Islet precursor cell (in vitro differentiated cells): ENCODE measurements at places on chromosomes 12 and 14.

DNA sequence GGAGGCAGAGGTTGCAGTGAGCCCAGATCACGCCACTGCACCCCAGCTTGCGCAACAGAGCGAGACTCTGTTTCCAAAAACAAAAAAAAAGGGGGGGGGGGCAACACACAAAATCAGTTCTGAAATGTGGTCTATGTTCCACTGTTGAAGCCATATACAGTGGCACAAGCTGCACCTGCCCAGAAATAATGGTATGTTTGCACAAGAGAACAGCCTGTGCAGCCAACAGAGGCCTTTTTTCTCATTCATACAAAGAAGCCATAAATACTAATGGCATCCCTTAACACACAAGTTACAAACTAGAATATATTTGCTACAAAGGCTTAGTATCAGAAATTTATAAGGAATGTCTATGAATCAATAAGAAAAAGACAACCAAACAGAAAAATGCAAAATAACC is 37.1 kb downstream of the ITPR2 start:
- DNase-seq, result no peak

- no peak for DNase-seq
These were observed 46.2 kb downstream of the WIF1 start for GRCh38 chr12:65074932-65075331.

DNA sequence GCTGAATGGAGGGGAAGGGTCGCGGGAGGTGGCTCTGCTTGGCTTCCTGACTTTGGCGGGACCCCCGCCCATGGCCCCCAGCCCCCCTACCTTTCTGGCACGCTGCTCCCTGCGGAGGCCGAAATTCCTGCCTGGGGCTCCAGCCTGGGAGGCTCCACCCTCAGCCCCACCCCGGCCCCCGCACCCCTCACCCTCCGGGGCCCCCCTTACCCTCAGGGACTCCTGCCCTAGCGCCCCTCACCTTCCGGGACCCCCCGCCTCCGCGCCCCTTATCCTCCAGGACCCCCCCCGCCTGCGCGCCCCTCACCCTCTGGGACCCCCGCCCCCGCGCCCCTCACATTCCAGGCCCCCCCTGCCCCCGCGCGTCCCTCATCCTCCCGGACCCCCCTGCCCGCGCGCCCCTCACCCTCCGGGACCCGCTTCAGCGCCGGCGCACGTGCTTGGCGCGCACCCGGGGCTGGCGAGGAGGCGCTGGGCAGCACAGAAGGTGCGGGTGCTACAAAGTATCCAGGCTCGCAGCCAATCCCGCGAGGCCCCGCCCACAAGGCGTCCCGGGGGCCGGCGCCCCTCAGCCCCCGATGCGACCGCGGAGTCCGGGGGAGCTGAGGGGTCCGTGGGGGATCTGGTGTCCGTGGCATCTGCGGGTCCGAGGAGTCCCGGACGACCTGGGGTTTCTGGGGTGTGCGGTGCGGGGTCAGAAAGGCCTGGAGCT is at the start of gene ANHX:
Gene ANHX, minus strand, starts transcription at position 477 of the 712 bp plus-strand sequence. CDS start 1,521 bp downstream, outside the sequence.
- DNase-seq, result no peak

GRCh38 chr12:49808686-49809380 is 19.4 kb downstream of the NCKAP5L start:
- peak; percentile 99 for DNase-seq

- no peak for DNase-seq
These were observed 2.8 kb downstream of the NUDT14 start for GRCh38 chr14:105178069-105178867.

- DNase-seq, result peak; percentile 76
These were observed 30.7 kb downstream of the TMEM229B start for GRCh38 chr14:67457782-67458181.

- DNase-seq, result no peak
These were observed 38.5 kb downstream of the CATSPERB start for GRCh38 chr14:91693346-91693745.

- DNase-seq, result peak; percentile 49
These were observed 13.6 kb downstream of the TTC9 start for GRCh38 chr14:70655110-70655826.

DNA sequence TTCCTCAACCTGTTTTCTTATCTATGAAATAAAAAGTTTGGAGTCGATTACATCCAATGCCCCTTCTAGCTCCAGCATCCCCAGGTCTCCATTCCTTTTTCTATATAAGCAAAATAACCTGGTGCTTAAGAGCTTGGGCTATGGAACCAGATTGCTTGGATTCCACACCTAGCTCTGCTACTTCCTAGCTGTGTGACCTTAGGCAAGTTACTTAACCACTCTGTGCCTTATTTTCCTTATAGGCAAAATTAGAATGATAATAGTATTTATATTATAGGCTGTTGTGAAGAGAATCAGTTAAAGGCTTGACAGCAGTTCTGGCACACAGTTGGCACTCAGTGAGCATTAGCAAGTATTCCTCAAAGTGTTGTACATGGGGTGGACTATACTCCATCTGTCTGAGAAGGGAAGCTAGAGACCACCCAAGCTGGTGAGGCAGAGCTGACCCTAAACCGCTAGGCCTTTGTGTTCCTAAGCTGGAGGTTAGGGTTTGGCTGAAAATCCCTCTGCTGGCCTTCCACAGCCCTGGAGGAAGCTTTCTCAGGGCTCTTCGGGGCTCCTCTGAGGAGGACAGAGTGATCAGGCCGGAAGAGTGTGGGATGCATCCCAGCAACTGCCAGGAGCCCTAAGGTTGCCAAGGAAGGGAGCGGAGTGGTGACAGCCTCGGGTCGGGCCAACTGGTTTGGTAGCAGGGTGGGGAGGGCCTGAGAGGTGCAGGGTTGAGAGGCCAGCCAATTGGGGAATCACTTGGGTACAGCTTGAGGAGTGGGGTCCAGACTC is 6.0 kb upstream of the KRT4 start:
- no peak for DNase-seq

DNA sequence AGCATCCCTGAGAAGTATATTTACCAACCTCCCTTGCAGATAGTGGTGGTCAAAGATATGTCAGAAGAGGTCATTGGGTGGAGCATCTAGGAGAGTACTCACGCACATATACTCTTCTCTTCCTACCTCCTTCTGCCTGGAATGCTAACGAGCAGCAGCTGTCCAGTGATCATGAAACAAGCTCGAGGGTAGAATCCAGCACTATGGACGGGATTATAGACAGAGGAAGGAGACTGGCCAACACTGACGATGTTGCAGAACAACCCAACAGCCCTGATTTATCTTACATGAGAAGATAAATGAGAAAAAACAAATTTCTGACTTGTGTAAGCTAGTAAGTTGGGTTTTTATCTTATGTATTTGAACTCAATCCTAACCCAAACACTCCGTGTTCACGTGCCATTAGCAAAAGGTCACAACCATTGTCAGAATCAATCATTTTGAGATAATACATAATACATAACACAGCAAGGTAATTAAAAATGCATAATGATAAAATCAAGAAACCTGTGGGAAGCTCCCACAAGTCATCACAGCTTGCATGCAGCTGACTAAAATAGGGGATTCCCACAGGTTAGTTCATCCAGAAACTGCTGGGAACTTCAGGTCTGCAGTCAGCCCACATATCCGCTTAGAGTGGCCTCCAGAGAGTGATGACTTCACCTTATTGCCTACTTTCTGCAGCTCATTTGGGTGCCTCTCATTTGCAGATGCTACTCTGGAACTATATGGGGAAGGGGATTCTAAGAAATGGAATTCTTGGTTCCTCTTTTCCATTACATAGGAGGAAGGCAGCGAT is 36.3 kb upstream of the STK38L start:
- DNase-seq, result no peak

DNA sequence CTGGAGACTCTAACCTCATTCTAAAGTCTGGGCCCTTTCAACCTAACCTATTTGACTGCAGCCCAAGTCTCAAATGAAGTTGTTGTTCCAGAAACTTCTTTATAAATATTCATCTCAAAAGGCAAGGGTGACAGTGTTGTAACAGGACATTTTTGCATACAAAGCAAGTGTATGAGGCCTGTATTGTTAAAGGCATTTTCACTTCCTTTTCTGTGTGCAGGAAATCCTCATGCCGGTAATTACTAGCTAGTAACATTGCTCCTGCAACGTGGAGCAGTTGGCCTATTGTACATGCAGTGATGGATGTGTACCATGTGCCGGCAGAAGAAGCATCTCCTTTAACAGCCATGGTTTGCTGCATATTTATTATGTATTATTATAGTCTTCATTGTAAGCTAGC is 156.5 kb upstream of the RMST start:
- no peak for DNase-seq

DNA sequence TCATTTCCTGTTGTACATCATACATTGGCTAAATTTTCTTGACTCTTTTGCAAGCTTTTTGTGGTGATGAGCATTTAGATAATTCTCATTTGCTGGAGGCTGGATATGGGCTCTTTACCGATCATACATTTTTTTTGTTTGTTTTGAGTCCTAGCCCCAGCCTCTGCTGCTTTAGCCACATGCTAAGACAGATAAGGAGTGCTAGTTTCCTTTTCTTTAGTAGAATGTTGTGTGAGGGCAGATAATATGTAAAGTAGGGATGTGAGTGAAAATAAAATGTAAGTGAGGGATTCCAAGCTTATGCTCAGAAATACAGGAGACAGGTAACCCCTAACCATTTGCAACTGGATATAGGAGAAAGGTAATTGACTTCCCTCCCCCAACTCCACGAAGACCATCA is 405.7 kb downstream of the TRHDE start:
- DNase-seq, result no peak

GRCh38 chr12:11555743-11556625 is 93.5 kb upstream of the ETV6 start:
- peak; percentile 89 for DNase-seq

DNA sequence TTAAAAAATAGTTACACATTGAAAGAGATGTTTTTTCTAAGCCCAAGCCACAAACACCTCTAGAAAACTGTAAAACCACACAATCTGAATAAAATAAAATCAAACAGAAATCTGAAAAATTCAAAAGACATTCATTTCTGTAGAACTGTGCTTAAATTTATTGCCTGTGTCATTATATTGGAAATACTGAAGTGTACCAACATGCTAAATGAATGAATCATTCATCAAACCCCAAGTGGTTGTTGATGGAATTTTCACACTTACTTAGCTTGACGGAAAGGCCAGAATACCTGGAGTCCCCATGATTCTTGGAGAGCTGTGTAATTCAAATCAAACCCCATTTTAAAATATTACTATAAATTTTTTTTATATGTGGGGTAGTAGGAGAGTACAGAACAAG is 2.7 kb downstream of the KITLG start:
- DNase-seq, result no peak

DNA sequence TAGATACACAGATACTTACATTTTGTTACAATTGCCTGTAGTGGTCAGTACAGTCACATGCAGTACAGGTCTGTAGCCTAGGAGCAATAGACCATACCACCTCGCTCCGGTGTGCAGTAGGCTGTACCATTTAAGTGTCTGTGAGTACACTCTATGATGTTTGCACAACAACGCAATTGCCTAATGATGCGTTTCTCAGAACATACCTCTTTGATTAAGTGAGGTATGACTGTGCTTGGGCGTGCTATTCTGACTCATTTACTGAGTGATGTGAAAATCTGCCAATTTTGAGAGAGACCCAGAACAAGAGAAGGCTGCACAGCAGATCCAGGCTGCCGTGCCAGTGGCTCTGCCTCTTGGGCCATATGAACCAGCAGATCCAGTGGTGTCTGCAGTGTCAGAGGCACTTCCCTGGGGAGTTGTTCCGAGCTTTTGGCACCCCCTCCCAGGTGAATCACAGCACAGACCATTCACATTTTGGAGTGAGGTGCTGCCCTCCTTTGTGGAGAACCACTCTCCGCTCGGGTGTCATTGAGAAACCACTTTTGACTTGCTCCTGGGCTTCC is 20.4 kb downstream of the DLK1 start:
- DNase-seq, result peak; percentile 35

- no peak for DNase-seq
These were observed 18.8 kb upstream of the RAP1B start for GRCh38 chr12:68591734-68592418.

- DNase-seq, result peak; percentile 79
These were observed 34.8 kb upstream of the FRMD6 start for GRCh38 chr14:51616724-51617409.

- no peak for DNase-seq
These were observed 456.9 kb downstream of the BCAT1 start for GRCh38 chr12:24491968-24492367.

DNA sequence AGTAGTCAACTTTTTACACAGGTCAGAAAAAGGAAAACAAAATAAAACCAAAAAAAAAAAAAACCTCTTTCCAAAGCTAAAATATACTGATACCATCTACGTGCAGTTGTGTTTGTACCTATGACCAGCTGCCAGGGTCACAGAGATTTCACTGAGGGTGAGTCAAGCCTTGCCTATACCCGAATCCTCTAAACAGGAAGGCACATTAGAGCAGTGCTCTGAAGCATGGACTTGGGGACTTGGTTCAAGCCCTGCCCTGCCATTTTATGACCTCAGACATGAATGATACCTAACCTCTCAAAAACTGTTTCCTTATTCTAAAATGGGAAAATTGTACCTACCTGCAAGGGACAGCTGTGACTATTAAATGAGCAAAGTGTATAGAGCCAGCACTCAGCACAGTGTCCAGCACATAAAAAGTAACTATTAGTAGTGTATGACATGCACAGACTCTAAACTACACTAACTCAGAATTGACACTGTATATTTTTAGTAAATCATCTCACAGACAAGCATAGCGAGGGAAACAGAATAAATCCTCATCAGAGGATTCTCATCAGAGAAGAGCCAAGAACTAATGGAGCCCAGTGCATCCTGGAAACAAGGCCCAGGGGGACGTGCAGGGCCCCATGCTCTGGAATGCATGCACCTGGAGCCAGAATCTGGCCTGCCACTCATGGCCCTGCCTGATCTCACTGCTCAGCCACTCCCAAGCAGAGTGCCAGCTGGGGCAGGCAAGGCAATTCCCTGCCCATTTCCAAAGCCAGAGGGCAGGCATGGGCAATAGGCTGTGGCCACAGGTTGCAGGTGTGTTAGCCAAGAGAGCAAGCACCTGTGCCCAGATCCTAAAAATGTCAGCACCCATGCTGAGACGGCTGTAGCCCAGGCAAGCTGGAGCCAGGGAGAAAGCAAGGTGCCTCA is 57.0 kb downstream of the NT5DC3 start:
- DNase-seq, result no peak

GRCh38 chr14:98913967-98914650 is 357.9 kb downstream of the BCL11B start:
- DNase-seq, result no peak

GRCh38 chr14:72975770-72976169 is 49.5 kb downstream of the DCAF4 start:
- DNase-seq, result no peak

DNA sequence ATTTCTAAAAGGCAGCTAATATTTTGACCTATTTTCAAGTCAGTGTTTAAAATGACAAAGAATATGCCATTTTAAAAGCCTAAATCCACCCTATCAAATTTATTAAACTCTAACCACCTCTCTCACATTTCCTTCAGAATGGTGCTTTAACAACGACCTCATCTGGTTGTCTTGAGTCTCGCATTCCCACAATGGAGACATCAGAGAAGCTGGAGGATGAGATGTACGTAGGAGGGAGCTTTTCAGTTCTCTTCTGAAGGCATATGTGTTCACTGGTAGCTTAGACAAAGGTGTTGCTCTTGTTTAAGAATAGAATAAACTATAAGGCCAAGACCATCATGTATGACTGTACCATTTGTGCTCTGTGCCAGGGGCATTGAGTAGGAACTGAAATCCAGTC is 82.9 kb downstream of the BCL2L14 start:
- DNase-seq, result no peak
